ENCODE measurements at places on chromosomes 12 and 14.

GRCh38 chr14:102508774-102509745, 516 bp downstream of the ANKRD9 start:
- no peak for DNase-seq

GRCh38 chr12:108193917-108194316, 64.8 kb downstream of the WSCD2 start:
- DNase-seq, result no peak

GRCh38 chr12:98819821-98820404, 174.8 kb downstream of the APAF1 start:
- no peak for DNase-seq

GRCh38 chr14:104034976-104035699, 50.4 kb upstream of the ASPG start:
- DNase-seq, result no peak

- no peak for DNase-seq
Observed at GRCh38 chr12:58832920-58833319, 87.4 kb downstream of the LRIG3 start.

DNA sequence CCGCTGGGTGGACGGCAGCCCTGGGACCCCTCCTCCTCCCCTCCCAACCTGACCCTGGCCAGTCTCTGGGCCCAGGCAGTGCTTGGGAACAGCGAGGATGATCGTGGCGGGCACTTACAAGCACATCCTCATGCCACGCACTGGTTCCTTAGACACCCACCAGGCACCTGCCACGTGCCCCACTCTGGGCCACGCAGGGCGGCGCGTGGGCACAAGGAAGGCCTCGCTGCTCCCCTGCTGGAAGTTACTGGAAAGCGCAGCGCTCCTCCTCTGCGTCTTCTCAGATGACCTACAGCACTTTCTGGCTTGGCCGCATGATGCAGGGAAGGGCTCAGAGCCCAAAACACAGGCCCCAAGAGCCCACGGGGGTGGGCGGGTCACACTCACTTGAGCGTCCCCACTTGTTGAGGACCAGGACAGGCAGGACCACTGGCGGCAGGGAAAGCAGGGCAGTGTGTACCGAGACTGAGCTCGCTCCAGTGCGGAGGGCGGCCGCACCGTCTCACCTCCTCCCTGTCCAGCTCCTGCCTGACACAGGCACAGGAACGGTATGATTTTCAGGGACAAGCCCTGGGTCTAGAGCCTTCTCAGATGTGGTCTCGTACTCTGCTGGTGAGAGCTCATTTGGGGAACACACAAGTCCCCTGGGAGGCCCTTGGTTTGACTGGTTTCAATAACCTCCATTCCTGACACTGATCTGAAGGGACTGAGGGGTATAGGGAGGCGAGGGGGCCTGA, 128.3 kb upstream of the EVL start:
- DNase-seq, result no peak

DNA sequence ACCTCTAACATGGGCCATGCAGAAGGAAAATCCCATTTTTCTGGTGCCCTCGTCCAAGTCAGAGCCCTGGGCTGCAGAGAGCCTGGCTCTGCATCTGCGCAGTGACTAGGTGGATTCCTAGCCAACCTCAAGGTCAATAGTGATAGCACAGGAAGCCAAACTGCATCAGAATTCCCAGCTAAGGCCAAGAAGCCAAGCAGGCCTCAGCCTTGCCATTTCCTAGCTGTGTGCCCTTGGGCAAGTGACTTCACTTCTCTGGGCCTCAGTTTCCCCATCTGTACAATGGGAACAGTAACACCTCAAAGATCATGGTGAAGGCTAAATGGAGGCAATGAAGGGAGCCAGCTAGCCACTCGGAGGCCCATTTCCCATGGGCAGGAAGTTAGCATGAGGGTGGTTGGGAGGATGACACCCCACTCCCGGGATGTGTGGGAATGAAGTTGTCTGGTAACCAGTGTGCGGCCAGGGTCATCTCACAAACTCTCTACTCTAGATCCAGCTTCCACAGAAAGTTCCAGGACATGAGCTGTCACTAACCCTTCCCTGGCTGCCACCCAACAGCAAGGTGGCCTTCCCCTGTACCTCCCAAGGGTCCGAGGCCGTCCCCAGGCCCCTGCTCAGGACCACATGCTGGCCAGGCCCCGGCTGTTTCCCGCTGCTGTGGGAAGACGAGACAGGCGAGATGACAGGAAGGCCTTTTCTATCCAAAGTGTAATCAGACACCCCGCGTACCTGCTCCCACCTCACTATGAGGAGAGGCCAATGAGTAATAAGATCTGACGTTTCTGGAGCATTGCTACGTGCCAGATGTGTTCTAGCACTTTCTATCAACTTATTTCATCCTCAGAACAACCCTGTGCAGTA, 125.7 kb downstream of the SCARB1 start:
- DNase-seq, result no peak

DNA sequence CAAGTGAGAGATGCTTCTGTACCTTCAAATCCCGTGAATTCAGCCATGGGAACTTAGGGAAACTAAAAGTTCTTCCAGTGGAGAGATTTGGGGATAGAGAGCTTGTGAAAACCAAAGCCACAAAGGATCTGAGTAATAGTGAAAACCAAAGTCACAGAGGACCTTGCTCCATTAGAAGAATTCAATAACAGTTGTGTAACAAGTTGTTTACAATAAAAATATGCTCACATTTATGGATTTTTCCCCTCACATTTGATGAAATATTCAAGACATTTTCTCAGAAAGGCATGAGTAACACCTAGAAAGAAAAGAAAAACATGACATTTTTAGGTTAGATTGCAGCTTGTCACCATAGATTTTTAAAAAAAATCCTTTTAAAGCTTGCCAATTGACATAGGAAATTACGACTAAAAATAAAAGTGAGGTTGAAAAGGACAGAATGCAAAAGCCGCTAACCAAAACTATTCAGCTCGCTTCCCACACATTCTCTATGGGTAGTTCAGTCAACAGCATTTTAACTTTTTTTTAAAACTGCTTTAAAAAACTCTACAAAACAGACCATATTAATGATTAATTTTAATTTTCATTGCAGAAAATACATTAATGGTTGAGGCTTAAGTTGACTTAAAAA, 113.2 kb downstream of the CAND1 start:
- DNase-seq, result no peak

DNA sequence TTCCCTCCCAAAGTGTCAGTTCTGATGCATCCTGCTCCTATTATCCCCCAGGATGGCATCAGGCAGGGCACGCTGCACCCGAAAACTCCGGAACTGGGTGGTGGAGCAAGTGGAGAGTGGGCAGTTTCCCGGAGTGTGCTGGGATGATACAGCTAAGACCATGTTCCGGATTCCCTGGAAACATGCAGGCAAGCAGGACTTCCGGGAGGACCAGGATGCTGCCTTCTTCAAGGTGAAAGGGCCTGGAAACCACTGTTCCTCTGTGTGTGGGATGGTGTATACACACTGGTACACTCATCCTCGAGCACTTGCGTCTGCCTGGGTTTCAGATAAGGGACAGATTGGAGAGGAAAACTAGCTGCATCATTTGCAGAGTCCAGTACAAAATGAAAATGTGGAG, 1.0 kb downstream of the IRF9 start:
- DNase-seq, result no peak

DNA sequence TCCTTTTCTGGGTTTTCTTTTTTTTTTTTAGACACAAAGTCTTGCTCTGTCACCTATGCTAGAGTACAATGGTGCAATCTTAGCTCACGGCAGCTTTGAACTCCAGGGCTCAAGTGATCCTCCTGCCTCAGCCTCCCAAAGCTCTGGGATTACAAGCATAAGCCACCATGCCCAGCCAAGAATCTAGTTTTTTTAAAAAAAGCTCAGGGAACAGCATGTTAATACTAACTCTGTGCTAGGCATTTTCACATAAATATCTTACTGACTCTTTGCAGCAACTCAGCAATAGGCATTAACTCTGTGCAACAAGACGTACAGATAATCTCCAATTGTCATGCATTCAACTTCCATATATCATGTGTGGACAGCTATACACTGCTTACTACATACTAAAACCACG, 97.4 kb downstream of the LLPH start:
- DNase-seq, result no peak

GRCh38 chr14:98445718-98446117, 826.3 kb downstream of the BCL11B start:
- no peak for DNase-seq

DNA sequence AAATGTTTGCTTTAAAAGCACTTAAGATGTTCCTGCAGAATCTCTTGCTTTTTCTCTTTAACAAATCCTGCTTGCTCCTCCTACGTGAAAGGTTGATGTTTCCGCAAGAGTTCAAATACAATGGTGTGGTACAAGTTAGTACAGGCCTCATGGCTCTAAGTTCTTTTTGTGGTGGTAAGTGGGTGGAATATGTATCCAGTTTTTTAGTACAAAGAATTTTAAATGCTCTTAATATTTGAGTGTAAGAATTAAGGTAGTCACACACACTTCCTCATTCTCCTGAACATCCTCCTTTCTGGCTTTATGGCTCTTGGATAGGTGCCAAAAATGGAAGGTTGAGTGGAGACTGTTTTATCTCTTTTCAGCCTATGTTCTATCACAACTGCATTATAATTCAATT, 1.8 kb downstream of the OTOGL start:
- DNase-seq, result no peak

DNA sequence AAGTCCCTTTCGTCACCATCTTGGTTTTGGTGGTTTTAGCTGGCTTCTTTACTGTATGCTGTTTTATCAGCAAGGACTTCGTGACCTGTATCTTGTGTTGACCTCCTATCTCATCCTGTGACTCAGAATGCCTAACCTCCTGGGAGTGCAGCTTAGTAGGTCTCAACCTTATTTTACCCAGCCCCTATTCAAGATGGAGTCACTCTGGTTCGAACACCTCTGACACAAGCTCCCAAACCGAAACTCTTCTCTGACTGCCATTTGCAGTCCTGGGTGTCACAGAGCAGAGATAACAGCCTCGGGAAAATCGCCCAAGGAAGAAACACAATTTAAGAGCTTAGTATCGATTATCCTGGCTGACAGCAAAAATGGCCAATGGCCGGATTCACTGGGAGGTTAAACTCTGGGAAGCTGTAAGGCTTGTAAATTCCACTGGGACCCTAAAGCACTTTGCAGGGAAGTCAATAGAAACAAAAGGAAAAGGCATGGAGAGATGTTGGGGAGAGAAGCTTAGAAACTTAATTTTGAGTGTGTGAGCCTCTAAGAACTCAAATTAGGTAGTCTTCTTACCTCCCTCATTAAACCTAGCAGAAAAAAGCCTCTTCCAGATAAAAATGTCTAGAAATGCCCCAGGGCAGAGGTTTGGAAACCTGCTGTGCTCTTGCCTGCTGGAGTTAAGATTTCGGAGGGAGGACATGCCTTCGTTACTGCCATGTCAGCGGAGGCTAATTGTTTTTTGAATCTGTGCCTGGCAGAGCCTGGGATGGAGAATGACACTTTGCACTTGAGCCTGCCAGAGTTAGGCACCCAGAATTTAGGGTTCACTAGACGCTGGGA, 56.5 kb upstream of the RPH3A start:
- no peak for DNase-seq

DNA sequence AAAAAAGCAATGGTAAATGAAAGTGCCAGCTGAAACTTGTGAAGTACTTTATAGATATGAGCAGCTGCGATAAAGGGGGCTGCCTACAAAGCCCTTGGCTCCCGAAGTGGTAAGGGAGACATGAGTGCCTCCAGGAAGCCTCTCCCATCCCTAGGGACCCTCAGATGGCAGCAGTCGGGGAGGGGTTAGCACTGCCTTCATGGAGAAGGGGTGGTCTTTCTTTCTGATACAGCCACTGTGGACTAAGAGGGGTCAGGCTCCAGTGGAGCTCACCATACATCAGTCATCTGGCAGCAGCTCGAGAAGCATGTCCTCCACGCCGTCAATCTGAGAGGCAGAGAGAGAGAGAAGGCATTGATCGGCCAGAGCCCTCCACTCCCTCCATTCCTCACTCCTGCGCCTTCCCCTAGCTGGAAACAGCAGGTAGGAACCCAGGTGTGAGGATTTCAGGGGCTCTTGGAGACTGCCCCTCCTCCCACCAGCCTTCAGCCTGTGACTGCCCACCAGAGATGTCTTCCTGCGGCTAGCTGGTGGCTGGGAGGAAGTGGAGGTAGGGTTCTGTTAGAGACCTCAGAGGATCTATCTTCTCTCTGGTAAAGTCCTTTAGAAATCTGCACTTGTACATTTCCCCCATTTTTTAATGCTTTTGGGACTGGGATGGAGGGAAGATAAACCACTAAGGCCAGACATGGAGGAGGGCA, 2.3 kb downstream of the TCL1A start:
- DNase-seq, result no peak

DNA sequence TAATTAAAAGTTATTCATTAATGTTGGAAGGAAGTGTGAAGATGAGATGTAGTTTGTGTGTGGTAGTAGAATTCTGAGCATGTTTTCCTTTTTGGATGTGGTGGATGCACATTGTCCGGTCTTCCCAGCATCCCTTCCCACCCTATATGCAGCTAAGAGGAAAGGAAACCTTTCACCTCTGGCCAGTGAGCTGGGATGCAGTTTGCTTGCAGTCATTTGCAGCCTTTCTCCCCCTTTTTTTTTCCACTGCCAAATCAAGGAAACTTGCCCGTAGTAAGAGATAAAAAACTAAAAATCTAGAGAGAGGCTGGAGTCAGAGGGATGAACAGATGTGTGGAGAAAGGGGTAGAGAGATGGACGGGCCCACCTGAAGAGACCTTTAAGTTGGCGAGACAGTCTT, 72.5 kb upstream of the SLC38A2 start:
- DNase-seq, result no peak

DNA sequence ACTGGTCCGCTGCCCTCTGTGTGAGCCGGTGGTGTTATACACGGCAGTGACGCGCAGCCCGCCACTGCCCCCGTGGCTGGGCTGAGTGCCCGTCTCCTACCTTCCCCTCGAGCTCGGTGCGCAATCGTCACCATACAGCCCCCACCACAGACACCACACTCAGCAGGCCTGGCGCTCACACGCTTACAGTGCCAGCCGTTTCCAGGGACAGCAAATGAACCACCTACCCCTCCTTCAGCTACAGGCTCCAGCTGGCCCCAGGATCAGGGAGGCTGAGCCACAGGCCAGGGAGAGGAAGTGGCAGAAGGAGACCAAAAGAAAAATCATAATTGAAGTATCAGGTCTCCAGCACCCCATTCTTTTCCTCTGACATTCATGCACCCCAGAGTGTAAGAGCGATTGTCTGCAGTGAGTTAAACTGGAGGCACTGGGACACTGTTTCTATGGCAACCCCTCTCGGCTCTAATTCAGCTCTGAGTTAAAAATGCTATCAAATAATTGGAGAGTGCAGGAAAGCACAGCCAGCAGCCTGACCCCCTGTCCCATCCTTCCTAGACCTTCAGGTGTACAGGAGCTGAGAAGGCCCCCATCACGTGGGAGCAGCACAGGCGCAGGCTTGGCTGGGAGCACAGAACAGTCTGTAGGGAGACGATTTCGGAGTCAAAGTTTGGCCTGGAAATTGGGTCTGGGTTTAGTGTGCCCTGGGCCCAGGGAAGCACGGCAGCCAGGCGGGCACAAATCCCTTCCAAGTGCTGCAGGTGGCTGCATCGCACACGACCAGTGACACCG, 18.0 kb downstream of the LRTM2 start:
- DNase-seq, result peak; percentile 22

DNA sequence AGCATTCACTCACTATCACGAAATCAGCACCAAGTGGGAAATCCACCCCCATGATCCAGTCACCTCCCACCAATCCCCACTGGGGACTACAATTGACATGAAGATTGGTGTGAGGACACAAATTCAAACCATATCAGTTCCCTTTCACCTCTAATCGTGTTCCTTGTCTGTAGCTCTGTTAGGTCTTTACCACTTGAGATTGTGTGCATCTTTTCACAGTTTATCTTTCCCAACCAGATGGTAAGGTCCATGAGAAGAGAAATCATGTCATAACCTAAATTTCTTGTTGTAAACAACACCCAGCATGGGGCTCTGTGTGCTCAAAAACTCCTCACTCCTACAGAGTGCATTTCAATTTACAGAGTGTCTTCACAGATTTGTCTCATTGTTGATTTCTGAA, 27.1 kb upstream of the PCED1B start:
- DNase-seq, result no peak

GRCh38 chr12:94488463-94488862, 28.8 kb upstream of the CEP83 start:
- no peak for DNase-seq
